Epithelial cell of alveolus of lung (primary cell): ENCODE measurements at places on chromosomes 3 and 15. TPM values are rescaled to one million over a fixed set of nuclear protein-coding genes. Genes with fewer than 3 reads are reported as not detected.

ROPN1 gene
- not detected in 2 replicates for total RNA-seq

ZNF592 gene
- 8.1 and 13.8 TPM in 2 replicates for total RNA-seq

ADAMTS9 gene
- total RNA-seq = 2.7 and 34.4 TPM in 2 replicates

MDFIC2 gene
- total RNA-seq = not detected in 2 replicates

TIMP4 gene
- 4.9 and 15.6 TPM in 2 replicates for total RNA-seq

PRTG gene
- 1.6 and 4.7 TPM in 2 replicates for total RNA-seq
